Fibroblast of gingiva (primary cell): ENCODE measurements at places on chromosomes 16 and 17.
A peak's percentile ranks its signal among the peaks of the same experiment; 100 is the strongest.

DNA sequence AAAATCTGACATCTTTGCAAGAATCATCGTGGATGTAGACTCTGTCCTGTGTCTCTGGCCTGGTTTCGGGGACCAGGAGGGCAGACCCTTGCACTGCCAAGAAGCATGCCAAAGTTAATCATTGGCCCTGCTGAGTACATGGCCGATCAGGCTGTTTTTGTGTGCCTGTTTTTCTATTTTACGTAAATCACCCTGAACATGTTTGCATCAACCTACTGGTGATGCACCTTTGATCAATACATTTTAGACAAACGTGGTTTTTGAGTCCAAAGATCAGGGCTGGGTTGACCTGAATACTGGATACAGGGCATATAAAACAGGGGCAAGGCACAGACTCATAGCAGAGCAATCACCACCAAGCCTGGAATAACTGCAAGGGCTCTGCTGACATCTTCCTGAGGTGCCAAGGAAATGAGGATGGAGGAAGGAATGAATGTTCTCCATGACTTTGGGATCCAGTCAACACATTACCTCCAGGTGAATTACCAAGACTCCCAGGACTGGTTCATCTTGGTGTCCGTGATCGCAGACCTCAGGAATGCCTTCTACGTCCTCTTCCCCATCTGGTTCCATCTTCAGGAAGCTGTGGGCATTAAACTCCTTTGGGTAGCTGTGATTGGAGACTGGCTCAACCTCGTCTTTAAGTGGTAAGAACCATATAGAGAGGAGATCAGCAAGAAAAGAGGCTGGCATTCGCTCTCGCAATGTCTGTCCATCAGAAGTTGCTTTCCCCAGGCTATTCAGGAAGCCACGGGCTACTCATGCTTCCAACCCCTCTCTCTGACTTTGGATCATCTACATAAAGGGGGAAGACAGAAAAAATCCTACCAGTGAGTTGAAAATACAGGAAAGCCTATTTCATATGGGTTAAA lies at the start of gene G6PC1:
G6PC1 (plus strand) TSS at position 340 of the 872 bp plus-strand sequence; CDS start at position 418, 78 bp downstream.
- no peak for DNase-seq

DNA sequence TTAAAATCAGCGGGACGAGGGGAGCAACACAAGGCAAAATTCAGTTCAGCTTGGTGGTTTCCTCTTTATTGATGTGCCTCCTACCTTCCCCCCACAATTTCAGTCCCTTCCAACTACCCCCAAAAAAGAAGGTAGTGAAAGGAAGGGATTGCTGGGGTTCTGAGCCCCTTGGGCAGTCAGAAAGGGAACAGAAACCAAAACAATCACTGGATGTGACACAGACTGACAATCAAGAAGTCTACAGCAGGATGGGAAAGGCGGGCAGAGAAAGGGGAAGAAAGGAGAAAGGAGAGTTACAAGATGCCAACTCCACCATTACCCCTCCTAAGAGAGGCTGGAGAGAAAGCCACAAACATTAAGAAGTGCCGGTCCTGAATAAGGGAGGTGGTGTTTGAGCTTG lies 1.1 kb upstream of the PHF23 start:
- DNase-seq, result no peak

- no peak for DNase-seq
These were observed 8.3 kb upstream of the SPPL2C start for GRCh38 chr17:45836047-45837044.

DNA sequence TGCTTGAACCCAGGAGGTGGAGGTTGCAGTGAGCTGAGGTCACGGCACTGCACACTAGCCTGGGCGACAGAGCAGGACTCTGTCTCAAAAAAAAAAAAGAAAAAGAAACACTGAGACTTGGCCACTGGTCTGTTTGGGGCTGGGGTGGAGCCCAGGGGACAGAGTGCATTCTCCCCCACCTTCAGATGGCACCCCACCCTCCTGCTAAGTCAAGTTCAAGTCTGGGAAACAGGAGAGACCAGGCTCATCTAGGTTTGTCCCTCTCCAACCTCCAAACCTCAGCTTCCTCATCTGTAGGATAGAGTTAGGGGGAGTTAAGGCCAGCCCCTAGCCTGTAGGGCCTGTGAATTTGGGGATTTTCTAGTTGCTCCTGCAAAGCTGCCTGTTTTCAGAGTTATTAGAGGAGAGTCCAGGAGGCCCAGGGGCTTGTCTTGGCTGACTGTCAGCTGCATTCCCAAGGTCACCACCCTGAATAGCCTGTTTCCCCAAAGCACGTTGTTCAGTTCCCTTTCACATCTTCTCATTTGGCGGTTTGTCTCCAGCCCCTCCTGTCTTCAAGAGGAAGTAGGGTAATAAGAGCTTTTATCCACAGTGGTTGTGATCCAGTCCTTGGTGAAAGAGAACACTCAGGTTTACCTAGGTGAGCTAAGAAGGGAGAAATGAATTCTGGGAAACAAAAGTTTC lies 2.2 kb downstream of the MT3 start:
- DNase-seq, result no peak

GRCh38 chr17:78947235-78948149 lies 22.3 kb upstream of the TIMP2 start:
- DNase-seq, result no peak

GRCh38 chr17:31499771-31500554 lies 108.5 kb downstream of the RAB11FIP4 start:
- peak; percentile 26 for DNase-seq

- DNase-seq, result peak; percentile 44
These were observed 172.6 kb downstream of the CDK5R1 start for GRCh38 chr17:32659419-32659842.

GRCh38 chr16:11474617-11475291 lies 112.0 kb downstream of the LITAF start:
- no peak for DNase-seq

GRCh38 chr17:28970879-28971278 lies 19.6 kb upstream of the PHF12 start:
- DNase-seq, result no peak

DNA sequence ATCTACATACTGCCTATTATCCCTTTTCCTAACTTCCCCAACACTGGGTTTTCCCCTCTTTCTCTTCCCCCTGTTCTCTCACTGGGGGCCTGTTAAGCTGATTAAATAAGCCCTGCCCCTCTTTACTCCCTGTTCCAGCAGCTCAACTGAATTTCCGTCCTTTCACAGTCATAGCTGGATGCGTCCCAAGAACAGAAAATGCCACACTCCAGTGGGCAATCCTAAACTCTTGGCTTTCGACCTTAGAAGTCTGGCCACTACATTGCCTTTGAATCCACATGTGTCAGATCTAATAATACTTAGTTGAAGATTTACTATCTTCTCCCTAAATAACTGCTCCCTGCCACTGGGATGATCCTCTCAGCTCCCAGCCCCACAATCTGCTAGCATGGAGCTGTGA lies 34.5 kb downstream of the KCNJ16 start:
- DNase-seq, result peak; percentile 27

GRCh38 chr16:54289242-54289944 lies 2.8 kb upstream of the IRX3 start:
- no peak for DNase-seq

DNA sequence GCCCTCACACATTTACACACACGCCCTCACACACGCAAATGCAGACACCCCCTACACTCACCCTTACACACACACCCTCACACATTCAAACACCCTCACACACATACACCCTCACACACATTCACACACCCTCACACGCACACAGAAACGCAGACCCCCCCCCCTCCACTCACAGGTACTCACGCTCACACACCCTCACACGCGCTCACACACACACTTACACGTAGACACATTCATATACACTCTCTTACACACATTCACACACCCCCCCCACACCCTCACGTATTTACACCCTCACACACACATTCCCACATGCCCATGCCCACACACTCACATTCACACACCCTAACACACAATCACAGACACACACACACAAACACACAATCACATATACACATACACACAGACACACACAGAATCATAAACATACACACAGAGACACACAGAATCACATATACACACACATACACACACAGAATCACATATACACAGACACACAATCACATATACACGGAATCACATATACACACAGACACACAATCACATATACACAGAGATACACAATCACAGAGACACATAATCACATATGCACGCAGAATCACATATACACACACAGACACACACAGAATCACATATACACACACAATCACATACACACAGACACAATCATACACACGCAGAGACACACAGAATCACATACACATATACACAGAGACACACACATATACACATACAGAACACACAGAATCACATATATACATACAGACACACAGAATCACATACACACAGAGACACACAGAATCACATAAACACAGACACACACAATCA lies 250.1 kb upstream of the RPL38 start:
- no peak for DNase-seq

DNA sequence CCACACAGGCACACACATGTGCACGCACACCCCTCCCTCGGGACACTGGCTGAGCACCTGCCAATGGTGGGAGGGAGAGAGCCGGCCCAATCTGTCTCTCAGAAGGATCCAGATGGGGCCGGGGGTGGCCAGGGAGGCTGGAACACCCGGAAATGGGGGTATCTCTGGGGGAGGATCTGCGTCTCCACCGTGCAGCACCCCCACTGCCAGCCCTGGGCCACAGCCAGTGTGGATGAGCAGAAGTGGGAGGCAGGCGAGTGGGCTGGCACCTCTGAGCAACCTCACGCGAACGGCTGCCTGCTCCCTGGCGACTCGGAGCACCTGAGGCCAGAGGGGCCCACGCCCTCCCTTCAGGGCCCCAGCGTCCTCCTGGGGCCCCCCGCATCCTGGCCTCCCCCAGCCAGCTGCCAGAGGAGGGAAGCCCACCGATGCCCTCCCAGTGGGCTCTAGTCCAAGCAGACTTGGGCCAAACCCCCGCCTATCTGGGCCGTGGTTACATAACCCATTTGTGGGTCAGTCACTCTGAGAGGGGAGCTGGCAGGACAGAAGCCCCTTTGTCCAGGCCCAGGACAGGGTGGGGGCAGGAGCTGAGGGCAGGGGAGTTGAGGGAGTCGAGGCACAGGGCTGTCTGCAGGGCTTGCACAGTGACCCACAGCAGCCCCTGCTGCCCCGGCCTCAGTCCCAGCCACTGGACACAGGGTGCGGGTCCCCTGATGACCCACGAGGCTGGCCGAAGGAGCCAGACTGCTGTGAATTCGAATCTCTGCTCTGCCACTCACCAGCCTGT lies 5.6 kb downstream of the CASKIN1 start:
- DNase-seq, result no peak

DNA sequence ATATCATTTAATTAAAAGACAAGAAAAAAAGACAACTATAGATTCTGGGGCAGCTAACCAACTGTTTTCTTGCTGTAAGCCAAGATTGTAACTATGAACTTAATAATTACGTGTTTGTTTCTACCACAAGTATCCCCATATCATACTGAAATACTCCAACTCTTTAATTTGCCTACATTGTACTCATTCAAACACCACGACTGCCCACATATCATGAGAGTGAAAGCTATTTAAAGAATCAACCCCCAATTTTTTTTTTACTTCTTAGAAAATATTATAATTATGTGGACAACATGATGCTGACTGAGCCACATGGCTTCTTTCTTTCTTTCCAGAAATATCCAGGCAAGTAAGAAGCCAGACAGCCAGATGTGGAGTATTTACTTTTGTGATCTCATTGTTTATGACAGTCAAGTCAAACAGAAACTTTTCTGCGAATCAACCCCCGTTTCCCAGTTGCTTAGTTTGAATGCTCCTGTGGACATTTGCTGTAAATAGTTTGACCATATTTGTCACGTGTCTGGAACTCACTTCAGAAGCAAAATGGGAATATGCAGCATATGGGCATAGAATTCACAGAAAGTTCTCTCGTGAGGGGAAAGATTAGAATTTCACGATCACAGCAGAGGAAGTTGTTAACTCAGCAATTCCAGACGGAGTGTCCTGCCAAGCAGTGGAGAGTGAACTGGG lies 126.8 kb upstream of the PSMD7 start:
- DNase-seq, result peak; percentile 41

DNA sequence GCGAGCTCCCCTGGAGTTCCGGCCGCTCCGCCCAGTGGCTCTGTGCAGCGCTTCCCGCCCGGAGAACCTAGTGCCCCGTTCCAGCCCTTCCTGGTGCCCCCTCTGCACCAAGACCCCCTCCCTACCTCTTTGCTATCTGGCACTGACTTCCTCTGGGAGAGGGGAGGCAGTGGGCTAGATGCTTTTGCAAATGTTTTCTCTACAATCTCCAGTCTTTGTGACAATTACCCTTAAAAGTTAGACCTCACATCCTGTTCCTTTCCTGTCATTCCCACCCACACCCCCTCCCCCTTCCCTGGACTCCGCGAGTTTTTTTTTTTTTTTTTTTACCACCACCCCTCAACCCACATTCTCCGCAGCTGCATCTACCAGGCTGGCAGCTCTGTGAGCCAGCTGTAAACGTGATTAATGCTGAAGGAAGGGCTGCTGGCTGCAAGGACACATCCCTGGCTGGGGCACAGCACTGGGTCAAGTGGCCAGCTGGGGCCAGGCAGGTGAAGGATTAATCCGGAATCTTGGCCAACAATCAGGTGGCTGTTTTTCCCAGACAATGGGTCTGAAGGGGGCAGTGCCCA lies 101.5 kb downstream of the MGAT5B start:
- DNase-seq, result no peak

DNA sequence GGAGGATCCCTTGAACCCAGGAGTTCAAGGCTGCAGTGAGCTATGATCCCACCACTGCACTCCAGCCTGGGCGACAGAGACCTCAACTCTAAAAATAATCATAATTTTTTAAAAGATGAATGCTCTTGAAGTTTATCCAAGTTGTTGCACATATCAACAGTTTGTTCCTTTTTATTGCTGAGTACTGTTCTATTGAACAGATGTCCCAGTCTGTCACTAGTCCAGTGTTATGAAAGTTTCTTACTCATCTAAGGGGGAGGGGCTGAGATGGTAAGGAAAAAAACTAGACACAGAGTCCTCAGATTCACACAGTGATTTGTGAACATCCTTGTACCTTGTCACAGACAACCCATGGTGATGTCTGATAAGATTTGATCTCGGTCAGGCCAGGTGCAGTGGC lies 3.9 kb downstream of the ACAP1 start:
- DNase-seq, result no peak

- DNase-seq, result peak; percentile 30
These were observed 17.7 kb downstream of the PSMD11 start for GRCh38 chr17:32461853-32462617.

- DNase-seq, result peak; percentile 89
These were observed at the start of gene NHERF1 for GRCh38 chr17:74748529-74749278. NHERF1 (plus strand) TSS chr17:74748628; CDS start chr17:74748847, 219 bp downstream.

DNA sequence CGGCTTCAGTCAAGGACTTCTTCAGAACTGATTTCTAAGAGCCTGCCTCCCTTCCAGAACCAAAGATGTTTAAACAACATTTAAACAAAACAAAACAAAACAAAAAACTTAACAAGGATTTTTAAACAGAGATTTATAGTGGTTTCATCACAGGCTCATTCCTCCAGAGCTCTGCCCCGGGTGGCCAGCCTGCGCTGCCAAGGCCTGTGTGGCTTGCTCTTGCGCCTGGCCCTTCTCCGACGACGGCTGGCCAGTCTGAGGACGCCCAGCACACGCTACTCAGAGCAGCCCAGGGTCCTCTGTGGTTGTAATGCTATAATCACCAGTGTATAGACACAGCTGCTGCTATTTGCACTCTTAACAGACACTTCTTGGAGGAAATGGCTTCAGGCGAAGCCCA lies 307.2 kb upstream of the MYOCD start:
- no peak for DNase-seq
